ENCODE measurements at places on chromosomes 11 and 22.

- DNase-seq = peak; percentile 66
Observed at GRCh38 chr11:20337526-20338154, 25.9 kb upstream of the HTATIP2 start.

GRCh38 chr11:863023-863909 lies 20.6 kb downstream of the TSPAN4 start:
- DNase-seq = no peak

GRCh38 chr11:134574947-134575346 lies 162.9 kb upstream of the B3GAT1 start:
- DNase-seq = no peak

DNA sequence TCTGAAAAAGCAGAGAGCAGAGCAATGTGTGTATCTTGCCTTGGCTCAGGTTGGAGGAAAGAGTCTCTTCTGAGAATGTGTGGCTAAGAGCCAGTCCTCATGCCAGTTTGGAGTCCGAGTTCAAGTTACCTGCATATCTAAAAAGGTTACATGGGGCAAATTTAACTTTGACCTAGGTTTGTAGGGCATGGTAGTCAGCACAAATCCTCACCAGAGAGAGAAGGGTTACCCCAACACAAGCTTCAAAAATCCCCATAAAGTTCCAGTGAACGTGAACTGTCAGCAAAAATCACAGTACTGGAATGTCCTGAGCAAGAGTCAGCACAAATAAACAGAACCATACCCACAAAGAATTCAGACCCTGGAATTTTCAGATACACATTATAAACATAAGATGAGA lies 13.8 kb downstream of the SDHD start:
- DNase-seq = no peak

DNA sequence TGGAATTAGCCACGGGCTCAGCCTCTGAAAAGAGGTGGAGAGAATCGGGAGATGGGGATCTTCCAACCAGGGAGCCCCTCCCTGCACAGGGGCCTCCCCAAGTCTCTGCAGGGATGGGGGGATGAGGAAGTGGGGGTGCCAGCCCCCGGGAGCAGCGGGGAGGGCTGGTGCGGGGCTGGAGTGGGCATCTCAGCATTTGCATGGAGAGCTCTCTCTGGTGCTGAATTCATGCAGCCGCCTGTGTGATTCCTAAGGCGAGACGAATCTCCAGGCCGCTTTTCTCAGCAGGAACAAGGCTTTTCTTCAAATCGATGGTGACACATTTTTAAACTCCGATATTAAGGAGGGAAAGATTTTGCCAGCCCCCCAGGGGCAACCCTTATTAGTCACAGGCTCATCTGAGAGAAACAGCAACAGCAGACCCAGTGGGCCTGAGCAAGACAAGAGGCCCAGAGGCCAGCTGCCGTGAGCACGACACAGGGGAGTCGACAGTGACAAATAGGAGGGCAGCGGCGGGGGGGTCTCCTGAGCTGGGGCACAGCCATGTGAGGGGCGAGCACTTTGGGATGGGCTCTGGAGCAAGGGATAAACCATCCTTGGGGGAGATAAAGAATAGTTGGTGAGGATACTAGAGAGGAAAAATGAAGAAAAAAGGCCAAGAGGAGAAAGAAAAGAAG lies 29.0 kb downstream of the MACROD1 start:
- no peak for DNase-seq

- DNase-seq = no peak
Observed at GRCh38 chr22:35375526-35375925, 5.4 kb upstream of the HMOX1 start.

GRCh38 chr11:123212406-123212805 lies 17.4 kb upstream of the CLMP start:
- no peak for DNase-seq

- DNase-seq = peak; percentile 78
Observed at GRCh38 chr11:69539416-69540117, 58.1 kb downstream of the LINC01488 start.

- DNase-seq = no peak
Observed at GRCh38 chr11:115985896-115986295, 481.7 kb upstream of the CADM1 start.
